ENCODE measurements at places on chromosomes 1 and 21. TPM values are rescaled to one million over a fixed set of nuclear protein-coding genes. Genes with fewer than 3 reads are reported as not detected.

CFHR1 gene
- not detected for total RNA-seq

LCE1B gene
- not detected for total RNA-seq

CHD1L gene
- total RNA-seq = 25.8 TPM

KLF17 gene
- total RNA-seq = 0.24 TPM

CD1B gene
- total RNA-seq = not detected

SKI gene
- 19.8 TPM for total RNA-seq

GFI1 gene
- not detected for total RNA-seq

LORICRIN gene
- not detected for total RNA-seq

CENPS gene
- total RNA-seq = 5.3 TPM

MYCL gene
- 7.0 TPM for total RNA-seq

CROCC gene
- 22.0 TPM for total RNA-seq

DNASE2B gene
- total RNA-seq = not detected

GJA9 gene
- total RNA-seq = 0.24 TPM

ACTA1 gene
- total RNA-seq = not detected

OVAAL gene
- total RNA-seq = not detected

C1orf210 gene
- total RNA-seq = 4.5 TPM

OTUD7B gene
- total RNA-seq = 13.7 TPM

SPATA1 gene
- total RNA-seq = 0.72 TPM

TEX38 gene
- total RNA-seq = not detected

S100A7 gene
- not detected for total RNA-seq

IQGAP3 gene
- total RNA-seq = 0.85 TPM

PLA2G2F gene
- 0.24 TPM for total RNA-seq

GNG12 gene
- 120 TPM for total RNA-seq

IFI44 gene
- total RNA-seq = 2.7 TPM

Data from tracheal epithelial cell (primary cell).